ENCODE measurements at places on chromosomes 11 and 22.

- DNase-seq = no peak
Measured at GRCh38 chr11:120465921-120466534, 45.5 kb upstream of the GRIK4 start.

GRCh38 chr11:126853732-126854131 is 146.8 kb downstream of the KIRREL3 start:
- no peak for DNase-seq

- DNase-seq = no peak
Measured at GRCh38 chr11:61742391-61742790, 10.0 kb upstream of the MYRF start.

DNA sequence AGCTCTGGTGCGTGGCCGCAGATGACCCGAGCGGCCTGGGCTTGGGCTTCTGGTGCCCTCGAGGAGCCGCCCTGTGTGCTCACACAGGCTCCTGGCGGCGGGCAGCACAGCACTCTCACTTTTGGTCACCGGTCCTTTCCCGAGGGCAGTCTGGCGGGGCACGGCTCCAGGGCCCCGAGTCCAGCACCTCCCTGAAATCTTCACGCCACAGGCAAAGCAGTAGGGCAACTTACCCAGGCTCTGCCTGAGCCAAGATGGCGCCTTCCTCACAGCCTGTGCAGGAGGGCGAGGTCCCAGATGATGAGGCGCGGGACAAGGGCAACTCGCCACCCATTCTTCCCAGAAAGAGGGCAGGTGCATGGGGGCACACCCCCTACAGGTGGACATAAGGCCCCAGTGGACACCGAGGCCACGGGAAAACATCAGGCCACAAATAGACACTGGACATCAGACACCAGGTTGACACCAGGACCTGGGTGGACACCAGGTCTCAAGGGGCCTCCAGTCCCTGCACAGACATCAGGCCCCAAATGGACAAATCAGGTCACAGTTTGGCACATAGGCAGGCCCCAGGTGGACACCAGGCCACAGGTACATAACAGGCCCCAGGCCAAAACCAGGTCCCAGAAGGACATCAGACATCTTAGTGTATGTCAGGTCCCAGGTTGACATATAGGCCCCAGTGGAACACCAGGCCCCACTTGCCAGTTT is 57.6 kb upstream of the SEPTIN5 start:
- DNase-seq = no peak

DNA sequence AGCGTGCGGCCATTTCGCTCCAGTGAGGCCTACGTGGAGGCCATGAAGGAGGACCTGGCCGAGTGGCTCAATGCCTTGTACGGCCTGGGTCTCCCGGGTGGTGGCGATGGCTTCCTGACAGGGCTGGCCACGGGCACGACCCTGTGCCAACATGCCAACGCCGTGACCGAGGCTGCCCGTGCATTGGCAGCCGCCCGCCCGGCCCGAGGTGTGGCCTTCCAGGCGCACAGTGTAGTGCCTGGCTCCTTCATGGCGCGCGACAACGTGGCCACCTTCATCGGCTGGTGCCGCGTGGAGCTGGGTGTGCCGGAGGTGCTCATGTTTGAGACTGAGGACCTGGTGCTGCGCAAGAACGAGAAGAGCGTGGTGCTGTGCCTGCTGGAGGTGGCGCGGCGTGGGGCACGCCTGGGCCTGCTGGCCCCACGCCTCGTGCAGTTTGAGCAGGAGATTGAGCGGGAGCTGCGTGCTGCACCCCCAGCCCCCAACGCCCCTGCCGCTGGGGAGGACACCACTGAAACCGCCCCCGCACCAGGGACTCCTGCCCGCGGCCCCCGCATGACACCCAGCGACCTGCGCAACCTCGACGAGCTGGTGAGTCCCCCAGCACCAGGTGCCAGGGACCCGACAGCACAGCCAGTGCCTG is 1.8 kb downstream of the GAS2L1 start:
- DNase-seq = no peak

GRCh38 chr22:36606114-36606513 is 77.1 kb upstream of the EIF3D start:
- no peak for DNase-seq
